ENCODE measurements at places on chromosomes 16 and 17.

DNA sequence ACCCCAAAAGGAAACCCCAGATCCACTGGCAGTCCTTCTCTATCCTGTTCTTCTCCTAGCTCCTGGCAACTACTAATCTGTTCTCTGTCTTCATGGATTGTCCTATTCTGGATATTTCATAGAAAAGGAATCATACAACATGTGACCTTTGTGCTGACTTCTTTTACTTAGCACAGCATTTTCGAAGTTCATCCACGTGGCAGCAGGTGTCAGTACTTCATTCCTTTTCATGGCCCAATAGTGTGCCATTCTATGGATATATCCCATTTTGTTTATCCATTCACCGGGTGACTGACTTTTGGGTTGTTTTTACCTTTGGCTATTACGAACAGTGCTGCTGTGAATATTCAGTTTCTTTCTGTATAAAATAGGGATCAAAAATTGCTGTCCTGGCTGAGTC is 10.4 kb upstream of the FA2H start:
- no peak for DNase-seq

- no peak for DNase-seq
Observed at GRCh38 chr17:79955167-79955549, 80.5 kb downstream of the TBC1D16 start.

GRCh38 chr16:4544473-4544872 is 5.9 kb upstream of the CDIP1 start:
- DNase-seq, result no peak

GRCh38 chr16:66136841-66137240 is 229.7 kb upstream of the CDH5 start:
- DNase-seq, result no peak

DNA sequence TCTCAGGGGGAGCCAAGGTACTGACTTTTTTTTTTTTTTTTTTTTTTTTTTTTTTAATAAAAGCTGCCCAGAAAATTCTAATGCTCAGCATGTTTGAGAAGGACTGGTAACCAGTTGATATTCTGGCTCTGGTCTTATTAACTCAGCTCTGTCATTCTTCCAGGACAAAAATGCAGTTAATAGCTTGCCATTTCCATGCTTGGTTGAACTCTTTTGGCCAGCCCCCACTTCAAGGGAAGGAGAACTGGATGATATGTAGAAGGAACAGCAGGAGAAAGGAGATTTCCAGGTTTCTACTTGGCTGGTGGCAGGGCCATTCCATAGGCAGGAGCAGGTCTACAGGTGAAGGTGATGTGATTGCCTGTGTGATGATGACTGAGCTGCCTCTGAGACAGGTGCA is 59.2 kb upstream of the TANC2 start:
- no peak for DNase-seq

- DNase-seq, result peak; percentile 78
Observed at GRCh38 chr17:63697341-63698286, 2.3 kb downstream of the LIMD2 start.

DNA sequence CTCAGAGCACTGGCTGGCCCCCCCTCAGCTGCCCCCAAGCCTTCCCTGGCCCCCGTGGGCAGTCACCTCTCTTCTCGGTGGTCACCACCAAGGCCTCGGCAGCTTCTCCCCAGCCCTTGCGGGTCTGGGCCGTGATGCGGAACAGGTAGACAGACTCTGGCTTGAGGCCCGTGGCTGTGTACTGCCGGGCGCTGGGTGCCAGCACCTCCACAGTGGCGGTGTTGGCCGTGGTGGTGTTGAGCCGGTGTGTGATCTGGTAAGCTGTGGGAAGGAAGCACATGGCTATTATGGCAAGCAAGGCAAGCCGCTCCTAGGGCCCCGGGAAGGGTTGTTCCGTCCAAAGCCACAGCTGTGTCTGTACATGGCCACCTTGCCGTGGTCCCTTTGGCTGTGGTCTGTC is 78.4 kb upstream of the CDC42EP4 start:
- DNase-seq, result no peak

DNA sequence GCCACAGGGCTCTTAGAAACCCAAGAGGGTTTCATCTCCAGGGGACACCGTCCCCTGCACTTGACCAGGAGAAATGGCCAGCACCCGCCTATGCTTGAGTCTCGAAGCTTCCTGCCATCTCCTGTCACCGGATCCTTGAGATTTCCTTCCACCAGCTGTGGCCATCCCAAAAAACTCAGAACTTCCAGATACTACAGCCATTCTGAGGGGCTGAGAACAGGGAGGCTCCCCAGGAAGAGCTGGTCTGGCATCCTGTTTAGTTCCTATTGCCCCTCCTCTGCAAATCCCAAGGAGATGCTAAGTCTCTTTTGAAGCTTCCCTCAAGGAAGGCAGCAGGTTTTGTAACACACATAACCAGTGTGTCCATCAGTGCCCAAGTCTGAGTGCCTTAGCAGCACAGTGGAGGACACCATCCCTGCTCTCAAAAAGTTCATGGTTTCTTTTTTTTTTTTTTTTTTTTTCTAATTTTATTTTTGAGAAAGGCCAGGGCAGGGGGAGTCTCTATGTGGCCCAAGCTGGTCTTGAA is 2.0 kb downstream of the UBALD2 start:
- no peak for DNase-seq

DNA sequence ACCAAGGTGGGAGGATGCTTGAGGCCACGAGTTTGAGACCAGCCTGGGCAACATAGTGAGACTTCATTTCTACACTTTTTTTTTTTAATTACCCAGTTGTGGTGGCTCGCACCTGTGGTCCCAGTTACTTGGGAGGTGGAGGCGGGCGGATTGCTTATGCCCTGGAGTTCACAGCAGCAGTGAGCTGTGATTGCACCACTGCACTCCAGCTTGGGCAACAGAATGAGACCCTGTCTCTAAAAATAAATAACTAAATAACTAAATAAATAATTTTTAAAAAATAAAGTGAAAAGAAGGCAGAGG is 9.3 kb downstream of the DNAI2 start:
- DNase-seq, result no peak

- no peak for DNase-seq
Observed at GRCh38 chr16:19948186-19949104, 63.8 kb upstream of the GPRC5B start.

DNA sequence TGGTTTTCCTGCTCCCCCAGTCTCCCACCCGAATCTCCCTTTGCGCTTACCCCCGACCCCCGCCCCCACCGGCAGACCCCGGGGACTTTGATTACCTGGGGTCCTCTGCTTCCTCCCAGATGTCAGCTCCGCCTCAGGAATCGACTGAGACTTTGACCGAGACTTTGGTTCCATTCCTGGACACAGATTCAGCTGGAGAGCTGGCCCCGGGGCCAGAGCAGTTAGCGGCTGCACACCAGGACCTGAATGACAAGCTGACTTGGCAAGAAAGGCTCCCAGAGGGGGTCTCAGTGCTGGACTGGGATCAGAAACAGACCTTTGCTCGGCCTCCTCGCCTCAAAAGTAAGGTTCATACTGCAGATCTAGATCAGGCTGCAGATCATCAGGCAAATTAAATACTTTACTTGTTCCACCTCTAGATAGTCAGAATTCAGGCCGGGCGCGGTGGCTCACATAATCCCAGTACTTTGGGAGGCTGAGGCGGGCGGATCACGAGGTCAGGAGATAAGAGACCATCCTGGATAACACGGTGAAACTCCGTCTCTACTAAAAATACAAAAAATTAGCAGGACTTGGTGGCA is 60.3 kb upstream of the FBXO47 start:
- DNase-seq, result no peak

GRCh38 chr16:46673320-46674013 is 15.5 kb downstream of the VPS35 start:
- DNase-seq, result peak; percentile 74

GRCh38 chr16:2282866-2283555 is 15.1 kb upstream of the RNPS1 start:
- DNase-seq, result no peak

DNA sequence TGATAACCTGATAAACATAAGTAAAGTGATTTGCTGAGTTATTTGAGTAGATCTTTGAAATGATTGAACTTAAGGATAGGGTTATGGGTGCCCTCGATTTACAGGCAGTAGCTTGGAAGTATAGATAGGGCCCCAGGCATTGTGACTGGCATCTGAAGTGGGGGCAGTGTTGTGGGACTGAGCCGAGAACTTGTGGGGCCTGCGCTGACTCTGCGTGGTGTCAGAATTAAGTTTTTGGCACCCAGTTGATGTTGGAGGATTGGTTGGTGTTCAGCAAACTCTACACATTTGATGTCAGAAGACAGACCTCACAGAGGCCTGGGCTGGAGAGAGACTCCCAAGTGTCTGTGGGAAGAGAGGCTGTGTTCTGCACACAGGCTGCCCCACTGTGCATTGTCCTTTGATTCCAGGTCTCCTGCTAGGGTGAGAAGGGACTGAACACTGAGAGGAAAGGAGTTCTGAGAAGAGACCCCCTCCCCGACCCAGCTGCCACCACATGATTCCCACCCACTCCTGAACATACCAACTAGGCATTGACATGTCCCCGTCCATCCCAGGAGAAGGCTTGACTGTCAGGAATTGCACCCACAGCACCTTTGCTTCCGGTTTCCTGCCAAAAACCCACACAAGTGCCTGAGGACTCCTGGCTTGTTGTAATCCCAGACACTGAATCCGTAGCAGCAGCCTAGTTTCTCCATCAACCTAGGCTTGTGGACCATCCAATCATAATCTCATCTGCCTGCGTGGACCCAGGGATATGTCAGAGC is 4.5 kb downstream of the ZNF267 start:
- DNase-seq, result no peak

DNA sequence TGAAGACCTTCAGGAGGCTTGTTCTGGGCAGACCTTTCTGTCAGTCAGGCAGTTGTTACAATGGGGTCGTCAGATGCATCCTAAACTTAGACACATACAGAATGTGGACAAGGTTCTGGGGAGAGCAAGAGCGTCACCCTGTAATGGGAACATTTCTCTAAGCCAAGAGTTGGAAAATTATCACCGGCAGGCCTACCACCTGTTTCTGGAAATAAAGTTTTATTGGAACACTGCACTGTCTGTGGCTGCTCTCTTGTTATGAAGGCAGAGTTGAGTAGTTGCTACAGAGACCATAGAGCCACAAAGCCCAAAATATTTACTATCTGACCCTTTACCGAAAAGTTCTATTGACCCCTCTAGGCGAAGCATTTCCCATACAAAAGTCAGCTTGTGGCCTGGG is 106.2 kb downstream of the CPPED1 start:
- DNase-seq, result no peak

- DNase-seq, result no peak
Observed at GRCh38 chr17:42502091-42502490, 34.0 kb upstream of the NAGLU start.

GRCh38 chr16:72482695-72483094 is 310.7 kb upstream of the PMFBP1 start:
- no peak for DNase-seq
